NCI-H460 (cell line): ENCODE measurements at places on chromosomes 16 and 17. TPM values are rescaled to one million over a fixed set of nuclear protein-coding genes. Genes with fewer than 3 reads are reported as not detected.

Gene PRSS8
- total RNA-seq: not detected in 2 replicates

Gene MEIOC
- total RNA-seq: 0.75 and 0.82 TPM in 2 replicates

Gene MMP28
- 0.12 TPM in 1 of 2 replicates, not detected in the other for total RNA-seq

Gene PIK3R6
- total RNA-seq: not detected in 2 replicates

Gene NXPH3
- total RNA-seq: 0.40 TPM in 1 of 2 replicates, not detected in the other

Gene NLRP1
- 1.4 and 1.5 TPM in 2 replicates for total RNA-seq

Gene MT1M
- total RNA-seq: not detected in 2 replicates

Gene TERB1
- 0.20 TPM in 1 of 2 replicates, not detected in the other for total RNA-seq

Gene SAP30BP
- 57.3 and 62.1 TPM in 2 replicates for total RNA-seq

Gene TP53TG3F
- total RNA-seq: not detected in 2 replicates

Gene ACE
- 0.22 TPM in 1 of 2 replicates, not detected in the other for total RNA-seq

Gene ZPBP2
- not detected in 2 replicates for total RNA-seq

Gene RFWD3
- 30.6 and 35.6 TPM in 2 replicates for total RNA-seq

Gene PPM1E
- total RNA-seq: 0.87 and 0.92 TPM in 2 replicates

Gene SLFN11
- 25.7 and 28.5 TPM in 2 replicates for total RNA-seq

Gene CMC2
- 106 and 119 TPM in 2 replicates for total RNA-seq

Gene GAST
- total RNA-seq: not detected in 2 replicates

Gene NPIPA8
- total RNA-seq: not detected in 2 replicates

Gene CACNG4
- 0.32 and 0.49 TPM in 2 replicates for total RNA-seq

Gene SLC6A2
- not detected in 2 replicates for total RNA-seq

Gene SLC35G6
- total RNA-seq: not detected in 2 replicates

Gene ABCA10
- 6.9 and 7.2 TPM in 2 replicates for total RNA-seq

Gene OTOP2
- not detected in 2 replicates for total RNA-seq

Gene POLR3K
- 12.6 and 13.3 TPM in 2 replicates for total RNA-seq

Gene KIF1C
- total RNA-seq: 50.3 and 52.6 TPM in 2 replicates

Gene PRAC2
- not detected in 2 replicates for total RNA-seq

Gene ENPP7
- not detected in 2 replicates for total RNA-seq

Gene TBKBP1
- total RNA-seq: 2.7 and 5.3 TPM in 2 replicates
